Inflammatory macrophage treated with lipopolysaccharide for 4 hours (primary cell): ENCODE measurements at places on chromosomes 2 and 18.

GRCh38 chr2:85702172-85702571 lies 8.0 kb downstream of the GNLY start:
- DNase-seq: peak; percentile 53

- DNase-seq: no peak
Observed at GRCh38 chr18:79326413-79327198, 69.1 kb upstream of the NFATC1 start.

DNA sequence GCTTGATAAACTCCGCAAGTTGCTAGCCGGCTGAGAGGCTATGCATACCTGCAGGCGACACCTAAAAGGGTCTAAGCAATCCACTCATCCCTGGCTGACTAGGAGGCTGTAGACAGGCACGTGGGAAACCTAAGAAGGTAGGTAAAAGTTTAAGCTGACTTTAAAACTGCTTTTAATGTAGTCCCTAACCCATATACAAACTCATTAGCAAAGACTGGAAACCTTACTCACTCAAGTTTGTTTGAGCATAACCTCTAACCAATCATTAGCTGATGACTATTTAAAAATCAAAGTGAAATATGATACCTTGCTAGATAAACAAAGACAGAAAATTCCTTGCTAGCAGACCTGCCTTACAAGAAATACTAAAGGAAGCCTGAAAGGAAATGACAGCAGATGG lies 106.4 kb downstream of the EXOC6B start:
- no peak for DNase-seq

DNA sequence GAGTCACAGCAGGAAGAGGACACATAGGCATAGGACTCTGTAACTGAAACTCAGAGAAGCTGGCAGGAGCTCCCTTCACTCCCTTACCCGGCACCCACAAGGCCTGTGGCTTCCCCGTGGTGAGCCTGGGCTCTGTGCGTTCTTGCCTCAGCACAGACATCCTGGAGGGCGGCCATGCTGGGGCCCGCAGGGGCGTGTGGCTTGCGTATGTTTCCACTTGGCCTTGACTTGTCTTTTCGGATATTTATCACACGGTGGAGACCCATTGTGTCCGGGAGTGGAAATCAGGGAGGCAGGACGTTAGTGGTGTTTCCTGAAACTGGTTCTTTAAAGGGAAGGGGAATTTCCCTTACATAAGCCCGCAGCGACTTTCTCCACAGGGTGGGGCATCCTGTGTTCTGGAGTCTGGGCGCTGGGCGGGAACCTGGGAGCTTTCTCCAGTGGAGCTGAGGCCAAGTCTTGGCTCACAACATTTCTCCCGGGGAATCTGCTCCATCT lies 49.9 kb upstream of the EML6 start:
- peak; percentile 60 for DNase-seq

GRCh38 chr2:53740170-53740569 lies 27.4 kb upstream of the CHAC2 start:
- DNase-seq: peak; percentile 37

GRCh38 chr18:31225668-31226067 lies 63.0 kb upstream of the DSC1 start:
- DNase-seq: no peak

DNA sequence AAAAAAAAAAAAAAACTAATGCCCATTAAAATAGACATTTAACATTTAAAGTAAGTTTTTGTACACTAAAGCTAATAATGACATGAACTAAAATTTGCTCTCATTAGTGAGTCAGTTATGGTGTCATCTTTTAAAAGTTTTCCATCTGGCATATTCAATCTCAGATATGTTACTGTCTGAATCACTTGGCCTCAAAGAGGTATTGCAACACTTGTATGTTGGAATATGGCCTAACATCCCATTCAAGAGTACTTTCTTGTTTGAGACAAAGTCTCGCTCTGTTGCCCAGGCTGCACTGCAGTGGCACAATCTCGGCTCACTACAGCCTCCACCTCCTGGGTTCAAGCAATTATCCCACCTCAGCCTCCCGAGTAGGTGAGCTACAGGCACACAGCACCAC lies 169.7 kb downstream of the TMEM163 start:
- DNase-seq: peak; percentile 6

DNA sequence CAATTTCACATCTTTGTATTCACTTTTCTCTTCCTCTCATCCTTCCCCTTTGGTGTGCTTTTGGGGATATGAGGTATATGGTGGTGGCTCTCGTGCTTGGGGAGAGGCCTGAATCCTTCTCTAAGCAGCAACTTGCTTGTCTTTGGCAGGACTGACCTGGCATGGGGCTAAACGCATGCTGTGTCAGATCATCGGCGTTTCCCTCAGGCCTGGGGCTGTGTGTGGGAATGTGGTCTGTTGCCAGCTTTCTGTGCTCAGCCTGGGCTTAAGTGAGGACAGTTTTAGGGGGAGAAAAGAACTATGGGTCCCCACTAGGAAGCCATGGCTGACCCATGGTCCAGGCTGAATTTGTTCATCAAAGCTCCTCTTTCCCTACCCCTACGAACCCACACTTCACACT lies 60.7 kb downstream of the TET3 start:
- DNase-seq: no peak

- peak; percentile 7 for DNase-seq
Observed at GRCh38 chr2:108351889-108352288, 25.9 kb upstream of the SULT1C4 start.

DNA sequence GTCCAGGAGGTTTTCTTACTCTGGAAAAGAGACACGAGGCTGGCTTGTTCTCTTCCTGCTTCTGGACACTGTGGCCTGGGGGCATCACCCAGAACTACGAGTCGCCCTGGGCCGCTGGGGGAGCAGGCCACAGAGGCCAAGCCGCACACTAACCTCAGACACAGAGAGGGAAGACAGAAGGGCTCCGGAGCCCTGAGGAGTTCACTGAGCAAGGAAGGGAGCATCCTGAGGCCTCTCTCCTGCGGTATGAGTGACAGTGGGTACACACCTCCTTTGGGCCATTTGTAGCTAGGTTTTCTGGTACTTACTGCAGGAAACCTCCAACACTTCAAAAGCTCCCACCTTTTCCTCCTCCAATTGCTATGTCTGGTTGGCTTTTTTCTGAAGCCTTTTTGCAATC lies 494.1 kb downstream of the DLGAP1 start:
- no peak for DNase-seq

- no peak for DNase-seq
Observed at GRCh38 chr2:102768892-102769291, 7.1 kb downstream of the TMEM182 start.

- peak; percentile 36 for DNase-seq
Observed at GRCh38 chr2:236551471-236552211, 18.0 kb upstream of the ACKR3 start.

- DNase-seq: no peak
Observed at GRCh38 chr2:71932780-71933466, 214.7 kb downstream of the CYP26B1 start.

DNA sequence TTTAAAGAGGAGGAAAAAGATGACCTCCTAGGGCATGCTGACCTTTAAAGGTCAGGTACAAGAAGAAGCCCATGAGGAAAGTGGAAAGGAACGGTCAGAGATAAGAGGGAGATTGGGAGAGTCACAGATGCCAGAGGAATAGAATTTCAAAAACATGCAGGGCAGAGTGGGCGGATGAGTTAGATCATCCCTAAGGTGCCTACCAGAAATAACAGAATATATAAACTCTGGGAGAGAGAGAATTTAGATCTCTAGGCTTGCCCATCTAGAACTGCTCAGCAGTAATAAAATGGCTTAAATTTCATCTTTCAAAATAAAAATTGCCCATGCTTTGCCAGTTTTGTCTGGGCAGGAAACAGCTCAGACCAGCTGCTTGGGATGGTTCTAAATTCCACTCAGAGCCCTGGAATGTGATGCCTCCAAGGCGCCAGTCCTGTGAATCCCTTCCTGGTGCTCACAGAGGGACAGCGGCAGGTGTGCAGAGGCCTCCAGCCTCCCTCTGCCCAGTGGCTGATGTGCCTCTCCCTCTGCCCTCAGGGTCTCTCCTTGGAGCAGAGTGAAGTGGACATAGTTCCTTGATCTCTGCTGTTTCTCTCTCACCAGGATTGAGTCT lies 130.9 kb downstream of the ANTXR1 start:
- no peak for DNase-seq

- no peak for DNase-seq
Observed at GRCh38 chr2:43729491-43730174, 44.2 kb upstream of the DYNC2LI1 start.

- no peak for DNase-seq
Observed at GRCh38 chr2:20471902-20472559, 25.2 kb downstream of the RHOB start.

GRCh38 chr18:61988100-61988499 lies 95.3 kb upstream of the RNF152 start:
- no peak for DNase-seq

DNA sequence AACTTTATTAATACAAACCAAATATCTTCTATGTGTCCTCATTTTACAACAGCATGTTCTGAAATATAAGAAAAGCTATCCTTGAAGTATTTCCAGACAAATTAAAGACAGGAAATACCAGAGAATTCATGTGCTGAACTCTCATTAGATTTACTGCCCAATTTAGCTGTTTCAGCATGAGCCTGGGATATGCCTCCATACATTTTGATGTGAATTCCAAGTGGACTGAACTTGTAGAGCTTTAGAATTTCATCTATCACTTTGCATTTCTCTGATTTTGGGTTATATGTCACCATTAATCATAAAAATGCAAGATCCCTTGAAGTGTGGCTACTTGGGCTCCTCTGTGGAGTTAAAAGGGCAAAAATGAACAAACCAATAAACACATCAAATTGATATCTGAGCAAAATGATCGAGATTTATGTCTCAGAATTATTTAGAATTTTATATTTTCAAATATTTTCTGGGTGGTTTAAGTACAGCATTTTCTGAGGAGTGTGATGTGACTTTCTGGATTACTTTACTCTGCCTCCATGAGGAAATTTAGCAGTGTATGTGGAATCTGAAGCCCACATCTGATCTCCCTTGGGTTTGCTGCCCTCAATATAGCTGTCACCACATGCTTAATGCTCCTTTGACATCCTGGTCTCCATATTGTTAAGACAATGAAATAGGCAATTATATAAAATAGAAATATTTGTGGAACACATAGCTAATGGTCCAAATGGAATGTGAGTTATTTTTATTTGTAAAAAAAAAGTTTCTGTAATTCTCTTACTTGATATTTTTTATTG lies 206.6 kb upstream of the RBMS1 start:
- no peak for DNase-seq

DNA sequence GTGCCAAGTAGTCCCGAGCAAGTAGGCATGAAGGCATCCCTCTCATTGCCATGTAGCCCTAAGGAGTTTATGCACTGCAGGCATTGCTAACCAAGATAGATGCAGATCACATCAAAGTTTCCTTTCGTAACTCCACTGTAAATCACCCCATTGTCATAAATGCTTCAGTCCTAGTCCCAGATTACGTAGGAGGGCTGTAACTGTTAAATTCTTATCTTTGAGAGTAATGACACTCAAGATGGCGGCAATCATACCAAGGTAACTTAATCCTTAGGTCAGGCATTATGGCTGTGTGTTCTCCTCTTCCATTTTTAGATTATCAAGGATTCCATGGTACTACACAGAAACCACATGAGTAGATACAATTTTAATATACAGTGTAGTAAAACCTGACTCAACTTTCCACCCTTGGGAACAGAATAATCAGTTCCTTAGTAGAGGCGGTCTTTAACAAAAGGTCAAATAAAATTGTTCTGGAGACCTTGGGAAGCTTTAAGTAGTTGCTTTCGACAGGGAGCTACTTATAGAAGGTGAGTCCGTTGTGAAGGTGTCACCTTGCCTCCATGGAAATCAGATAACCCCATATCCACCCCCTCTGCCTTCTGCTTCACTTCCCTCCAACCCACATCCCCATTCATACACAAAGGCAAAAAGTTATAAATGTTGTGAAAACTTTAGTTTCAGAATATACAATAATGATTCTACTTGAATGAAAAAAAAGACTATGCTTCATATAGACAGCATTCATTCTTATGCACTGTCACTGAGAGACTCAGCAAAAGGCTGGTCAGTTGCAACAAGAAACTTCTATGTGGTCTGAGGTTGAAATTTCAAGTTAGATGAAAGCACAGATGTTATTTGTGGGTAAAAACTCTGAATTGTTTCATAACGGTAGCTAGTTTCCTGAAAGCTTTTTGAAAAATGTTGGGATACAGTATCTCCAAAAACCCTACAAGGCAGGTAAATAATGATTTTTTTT lies 64.8 kb upstream of the GALNT5 start:
- DNase-seq: no peak

GRCh38 chr2:184113696-184114403 lies 484.5 kb upstream of the ZNF804A start:
- DNase-seq: no peak

DNA sequence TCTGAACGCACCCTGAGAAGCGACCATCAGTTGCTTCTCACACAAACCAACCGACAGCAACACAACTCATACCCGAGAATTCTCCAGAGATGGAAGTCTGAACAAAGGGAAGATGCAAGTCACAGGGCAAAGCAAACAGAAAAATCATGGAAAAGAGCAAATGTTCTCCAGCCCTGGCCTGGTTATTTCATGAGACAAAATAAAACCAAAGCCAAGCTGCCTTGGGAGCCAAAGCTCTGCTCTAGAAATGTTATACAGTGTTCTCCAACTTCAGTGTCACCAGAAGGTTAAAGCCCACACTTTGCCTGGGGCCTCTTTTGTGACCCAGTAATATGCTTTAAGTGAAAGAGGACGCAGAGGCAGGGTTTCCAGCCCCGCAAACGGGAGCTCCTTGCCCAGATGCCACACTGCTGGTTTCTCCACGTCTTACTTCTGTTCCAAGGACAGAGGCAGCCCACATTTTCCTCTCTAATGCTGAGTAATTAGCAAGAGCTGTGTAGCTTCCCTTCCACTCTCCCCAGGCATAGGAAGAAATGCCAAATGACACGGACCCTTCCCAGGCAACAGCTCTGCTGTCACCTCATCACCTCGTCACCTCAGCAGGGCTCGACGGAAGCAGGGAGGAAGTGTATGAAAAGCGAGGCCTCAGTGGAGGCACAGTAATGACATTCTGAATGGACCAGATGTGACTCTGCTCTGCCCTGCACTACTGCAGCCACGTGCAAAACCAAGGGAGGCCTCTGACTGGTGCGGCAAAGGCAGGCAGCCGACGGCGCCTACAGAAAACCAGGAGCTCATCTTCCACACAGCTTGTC lies 64.7 kb downstream of the FBXO15 start:
- no peak for DNase-seq

GRCh38 chr18:66749481-66750035 lies 145.7 kb upstream of the CDH19 start:
- DNase-seq: no peak

GRCh38 chr18:9856092-9856491 lies 29.7 kb upstream of the TXNDC2 start:
- DNase-seq: peak; percentile 41

DNA sequence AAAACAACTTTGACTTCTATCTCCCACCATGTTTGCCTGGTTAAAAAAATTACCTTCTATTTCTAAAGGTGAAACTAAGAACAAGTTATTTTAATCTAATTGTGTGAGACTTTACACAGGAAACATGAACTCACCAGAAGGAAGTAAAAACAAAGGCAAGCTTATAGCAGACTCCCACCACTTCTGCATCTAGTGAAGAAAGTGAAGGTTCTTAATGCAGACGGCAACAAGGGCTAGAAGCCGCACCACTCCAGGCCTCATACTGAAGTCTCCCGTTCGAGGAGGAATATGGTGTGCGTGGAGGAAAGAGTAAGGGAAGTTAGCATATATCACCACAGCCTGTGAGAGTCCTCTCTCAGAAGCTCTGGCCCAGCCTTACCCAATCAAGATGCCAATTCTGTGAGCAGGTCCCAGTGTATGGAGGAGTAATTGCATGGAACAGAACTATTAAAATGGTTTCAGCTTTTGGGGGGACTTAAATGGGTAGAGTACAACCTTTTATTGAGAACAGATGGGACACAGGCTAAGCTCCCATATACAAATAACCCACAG lies 958.7 kb downstream of the BCL11A start:
- DNase-seq: peak; percentile 29
